ENCODE measurements at places on chromosomes 12 and 14. TPM values are rescaled to one million over a fixed set of nuclear protein-coding genes. Genes with fewer than 3 reads are reported as not detected.

The POP5 gene
- total RNA-seq: 28.9 TPM

The CIT gene
- 4.6 TPM for total RNA-seq

The SCNN1A gene
- total RNA-seq: 3.3 TPM

The PLCZ1 gene
- total RNA-seq: not detected

All from posterior vena cava (tissue), 2 donors.